ENCODE measurements at places on chromosomes 4 and X.
A peak's percentile ranks its signal among the peaks of the same experiment; 100 is the strongest.

DNA sequence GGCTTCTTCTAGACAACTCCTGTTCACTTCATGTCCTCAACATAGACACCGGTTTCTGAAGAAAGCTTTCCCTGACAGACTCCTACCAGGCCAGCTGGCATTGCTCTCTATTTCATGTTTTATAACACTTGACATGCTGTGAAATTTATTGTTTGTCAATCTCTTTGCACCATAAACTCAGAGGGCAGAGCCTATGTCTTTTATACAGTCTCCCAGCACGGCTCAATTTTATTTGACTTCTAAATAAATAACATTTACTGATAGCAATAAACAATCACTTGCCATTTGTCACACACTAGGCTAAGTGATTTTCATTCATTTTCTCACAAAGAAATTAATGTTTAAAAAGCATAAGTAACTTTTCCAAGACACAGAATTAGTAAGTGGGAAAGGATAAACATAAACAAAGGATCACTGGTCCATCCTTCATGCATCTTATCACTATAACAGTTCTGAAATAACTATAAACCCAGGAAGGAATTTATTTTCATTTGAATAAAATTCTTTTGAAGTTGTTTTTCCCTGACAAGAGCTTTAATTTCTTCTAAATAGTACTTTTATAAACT is 577.6 kb downstream of the TECRL start:
- no peak for DNase-seq

GRCh38 chr4:100736641-100737451 is 219.0 kb upstream of the EMCN start:
- DNase-seq = peak; percentile 55

DNA sequence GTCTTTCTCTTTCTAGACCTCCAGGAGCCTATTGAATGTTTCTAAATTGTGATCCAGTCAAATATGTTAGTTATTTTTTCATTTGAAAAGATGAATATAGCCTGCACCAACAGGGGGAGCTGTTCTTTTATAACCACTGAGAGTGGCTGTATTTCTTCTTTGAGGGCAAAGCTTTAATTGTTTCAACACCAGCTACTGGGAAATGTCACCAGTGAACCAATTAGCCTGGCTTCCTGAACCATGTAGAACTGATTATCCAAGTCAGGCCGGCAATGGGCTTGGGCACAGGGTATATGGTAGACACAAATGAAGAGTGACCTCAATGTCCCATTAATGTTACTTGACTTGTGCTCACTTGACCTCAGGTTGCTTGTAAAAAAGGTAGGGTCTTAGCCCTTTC is 4.8 kb upstream of the DAPP1 start:
- peak; percentile 9 for DNase-seq

GRCh38 chr4:88522702-88523324 is 763 bp downstream of the PYURF start:
- DNase-seq = peak; percentile 47

GRCh38 chr4:94334476-94334875 is 8.2 kb downstream of the HPGDS start:
- DNase-seq = no peak

DNA sequence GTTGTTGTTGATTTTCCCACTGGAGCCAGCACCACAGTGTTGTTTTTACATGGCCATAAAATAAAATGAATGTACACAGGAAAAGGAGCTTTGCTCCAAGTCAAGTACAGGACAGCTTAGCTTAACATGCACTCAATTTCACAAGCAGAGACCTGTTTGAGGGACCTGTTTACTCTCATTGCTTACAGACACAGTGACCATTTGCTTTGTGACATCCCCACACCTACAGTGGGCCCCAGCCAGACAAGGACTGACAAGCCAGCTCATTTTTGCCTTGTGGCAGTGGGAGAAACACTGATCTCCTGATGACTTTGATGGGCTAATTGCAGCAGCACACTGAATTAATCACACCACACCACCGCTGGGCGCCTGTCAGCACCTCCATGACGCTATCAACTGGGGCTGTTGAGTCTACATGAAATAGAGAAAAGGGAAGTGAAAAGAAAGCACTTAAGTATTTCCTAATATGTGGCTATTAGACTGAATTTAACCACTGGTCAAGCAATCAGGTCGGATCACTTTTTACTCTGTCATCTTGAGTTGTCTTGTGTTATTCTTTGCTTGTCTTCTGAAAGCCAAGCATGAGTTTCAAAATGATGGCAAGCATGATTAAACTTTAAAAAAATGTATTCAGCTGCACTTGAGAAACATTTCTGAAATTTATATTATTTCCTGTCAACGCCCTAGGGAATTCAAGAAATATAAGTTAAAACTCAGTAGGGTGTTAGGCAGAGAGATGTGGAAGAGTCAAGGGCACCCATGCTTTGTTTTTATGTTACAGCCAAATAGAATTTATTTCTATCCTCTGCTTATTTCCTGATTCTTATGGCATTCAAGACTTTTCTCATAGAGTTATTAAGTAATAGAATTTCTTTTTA is 557.7 kb downstream of the RAB28 start:
- no peak for DNase-seq

DNA sequence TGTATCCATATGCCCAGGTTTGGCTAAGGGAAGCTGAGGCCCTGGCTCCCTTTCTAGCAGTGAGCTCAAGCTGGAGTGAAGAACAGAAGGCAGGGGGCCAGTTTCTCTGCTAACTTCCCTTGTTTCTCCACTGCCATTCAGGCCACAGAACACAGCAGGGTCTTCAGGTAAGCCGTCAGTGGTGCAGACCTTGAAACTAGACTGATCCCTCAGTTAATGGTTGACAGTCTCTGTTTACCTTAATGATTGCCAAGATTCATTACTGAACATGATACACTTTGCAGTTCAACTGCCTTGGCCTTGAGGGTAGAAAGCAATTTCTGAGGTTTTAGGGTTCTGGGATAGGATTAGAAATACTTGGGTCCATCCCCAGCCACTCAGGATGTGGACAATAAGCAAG is 8.9 kb upstream of the GJB1 start:
- no peak for DNase-seq

DNA sequence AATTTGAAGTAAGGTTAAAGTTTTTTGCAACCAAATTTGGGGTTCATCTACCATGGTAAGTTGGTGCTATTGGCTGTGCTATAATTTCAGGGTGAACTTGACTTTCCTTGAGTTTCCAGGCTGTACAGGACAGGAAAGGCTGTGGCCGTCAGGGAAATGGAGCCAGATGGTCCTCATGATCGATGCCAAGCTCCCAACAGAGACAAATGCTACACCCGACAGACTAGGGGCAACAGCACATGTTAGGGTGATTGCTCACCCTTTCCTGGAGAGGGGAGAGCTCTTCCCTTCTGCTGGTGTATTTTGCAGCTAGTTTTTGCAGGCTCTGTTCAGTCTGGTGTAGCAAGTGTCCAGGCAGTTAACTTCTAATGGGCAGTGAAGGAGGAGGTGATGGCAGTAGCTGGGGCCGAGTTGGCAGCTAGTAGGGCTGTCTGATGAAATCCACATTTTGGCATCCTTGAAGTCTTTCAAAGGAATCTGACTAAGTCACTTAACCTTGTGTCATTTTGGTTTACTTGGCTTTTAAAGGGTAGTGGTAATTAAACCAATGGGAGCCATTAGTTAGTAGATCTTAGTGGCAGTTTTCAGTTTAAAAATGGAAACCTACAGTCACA is 47.8 kb downstream of the GAB1 start:
- DNase-seq = peak; percentile 48

GRCh38 chrX:150364347-150365050 is 1.4 kb downstream of the MAMLD1 start:
- DNase-seq = peak; percentile 14

GRCh38 chr4:159425737-159426305 is 322.9 kb downstream of the RAPGEF2 start:
- DNase-seq = no peak

- peak; percentile 81 for DNase-seq
Observed at GRCh38 chr4:26197018-26197779, 123.6 kb upstream of the RBPJ start.

GRCh38 chr4:101851672-101852071 is 61.1 kb downstream of the BANK1 start:
- no peak for DNase-seq

- no peak for DNase-seq
Observed at GRCh38 chr4:86091201-86091600, 268.7 kb downstream of the MAPK10 start.

DNA sequence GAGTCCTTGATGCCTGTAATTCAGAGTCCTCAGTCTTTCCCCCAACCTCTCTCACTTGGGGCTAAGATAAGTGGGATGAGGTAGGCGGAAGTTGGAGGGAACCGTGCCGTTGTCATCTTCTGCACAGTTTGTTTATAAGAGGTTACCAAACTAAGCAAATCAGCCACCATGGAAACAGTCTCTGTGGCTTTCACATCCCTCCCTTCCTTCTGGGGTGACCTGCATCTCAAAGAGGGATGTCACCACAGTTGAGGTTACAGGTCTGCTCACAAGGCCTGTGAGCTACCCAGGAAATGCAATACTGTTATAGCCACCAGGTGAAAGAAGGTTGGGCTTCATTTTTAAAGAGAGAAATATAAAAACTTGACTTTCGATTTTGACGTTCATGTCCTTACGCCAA is 26.3 kb downstream of the RTL5 start:
- no peak for DNase-seq

DNA sequence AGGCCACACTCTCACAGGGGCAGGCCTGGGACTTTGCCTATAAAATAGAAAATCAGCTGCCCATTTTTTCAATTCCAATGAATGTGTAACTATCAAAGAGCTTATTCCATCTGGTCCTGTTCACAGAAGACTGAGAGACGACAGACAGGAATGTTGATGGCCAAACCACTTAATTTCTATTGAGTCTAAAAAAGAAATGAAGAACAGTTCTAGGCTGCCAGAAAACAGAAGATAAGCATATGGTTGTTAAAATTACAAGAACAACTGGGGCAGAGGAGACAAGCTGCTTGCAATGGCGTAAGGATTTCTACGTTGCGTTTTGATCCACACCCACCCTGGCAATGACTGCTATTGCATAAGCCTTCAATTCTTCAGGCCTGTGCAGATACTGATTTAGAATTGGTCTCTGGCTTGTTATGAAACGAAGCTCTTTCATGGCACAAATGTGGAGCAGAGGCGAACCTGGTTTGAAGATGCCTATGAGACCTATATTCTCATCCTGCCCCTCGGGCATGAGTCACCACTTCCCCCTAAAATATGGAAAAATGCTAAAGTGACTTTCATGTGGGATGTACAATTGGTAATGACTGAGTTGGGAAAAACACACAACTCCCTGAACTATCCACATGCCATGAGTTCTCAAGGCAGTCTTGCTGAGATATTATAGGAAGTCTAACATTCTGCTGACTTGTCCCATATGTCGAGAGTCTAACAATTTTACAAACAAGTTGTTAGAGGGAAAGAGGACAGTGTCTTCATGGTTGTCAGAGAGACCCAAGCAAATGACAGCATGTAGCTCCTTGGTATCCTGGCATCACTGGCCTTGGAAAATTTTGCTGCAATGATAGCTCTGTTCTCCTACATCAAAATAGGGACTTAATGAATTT is 37.9 kb upstream of the SORBS2 start:
- DNase-seq = peak; percentile 50

DNA sequence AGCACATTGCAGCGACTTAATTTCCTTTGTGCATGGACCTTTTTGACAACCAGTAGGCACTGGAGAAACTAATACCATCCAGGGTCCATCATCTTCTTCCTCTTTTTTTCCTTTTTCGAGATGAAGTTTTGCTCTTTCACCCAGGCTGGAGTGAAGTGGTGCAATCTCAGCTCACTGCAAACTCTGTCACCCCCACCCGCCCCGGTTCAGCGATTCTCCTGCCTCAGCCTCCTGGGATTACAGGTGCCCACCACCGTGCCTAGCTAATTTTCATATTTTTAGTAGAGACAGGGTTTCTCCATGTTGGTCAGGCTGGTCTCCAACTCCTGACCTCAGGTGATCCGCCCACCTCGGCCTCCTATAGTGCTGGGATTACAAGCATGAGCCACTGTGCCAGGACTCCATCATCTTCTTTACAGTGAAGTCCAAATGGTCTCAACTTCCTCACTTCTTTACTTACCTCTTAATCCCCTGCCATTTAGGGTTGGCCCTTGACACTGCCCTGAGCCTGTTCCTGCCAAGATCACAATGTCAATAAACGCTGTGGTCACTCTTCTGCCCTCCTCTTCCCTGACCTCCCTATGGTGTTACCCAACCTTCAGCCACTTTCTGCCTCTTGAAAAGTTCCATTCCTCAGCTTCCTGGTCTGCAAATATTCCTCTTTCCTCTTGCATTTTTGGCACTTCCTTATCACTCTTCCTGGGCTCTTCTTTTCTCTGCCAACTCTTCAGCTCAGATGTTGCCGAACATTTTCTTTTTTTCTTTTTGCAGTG is 119.8 kb upstream of the SLC34A2 start:
- DNase-seq = no peak

DNA sequence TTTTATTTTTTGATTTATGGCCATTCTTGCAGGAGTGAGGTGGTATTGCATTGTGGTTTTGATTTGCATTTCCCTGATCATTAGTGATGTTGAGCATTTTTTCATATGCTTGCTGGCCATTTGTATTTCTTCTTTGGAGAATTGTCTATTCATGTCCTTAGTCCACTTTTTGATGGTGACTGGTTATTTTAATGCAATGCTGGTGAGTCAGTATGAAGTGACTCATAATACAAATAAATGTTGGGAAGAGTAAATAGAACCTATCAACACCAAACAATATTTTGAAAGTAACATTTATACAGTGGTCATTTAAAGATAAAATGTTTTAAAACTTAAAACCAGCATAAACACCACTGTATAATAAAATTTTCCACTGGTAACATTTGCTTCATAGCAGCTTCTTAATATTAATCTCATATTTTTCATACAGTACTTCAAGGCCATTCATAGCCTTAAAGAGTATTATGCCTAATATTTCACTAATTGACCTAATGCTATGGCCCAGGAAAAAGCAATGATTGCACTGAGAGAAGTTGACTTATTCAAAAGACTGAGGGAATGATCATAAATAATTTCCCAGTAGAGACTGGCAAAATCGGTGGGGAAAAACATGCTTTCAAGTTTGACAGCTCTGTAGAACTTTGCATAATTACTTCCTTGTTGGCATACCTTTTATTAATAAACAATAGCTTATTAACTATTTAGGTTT is 33.9 kb downstream of the CASK start:
- DNase-seq = no peak

DNA sequence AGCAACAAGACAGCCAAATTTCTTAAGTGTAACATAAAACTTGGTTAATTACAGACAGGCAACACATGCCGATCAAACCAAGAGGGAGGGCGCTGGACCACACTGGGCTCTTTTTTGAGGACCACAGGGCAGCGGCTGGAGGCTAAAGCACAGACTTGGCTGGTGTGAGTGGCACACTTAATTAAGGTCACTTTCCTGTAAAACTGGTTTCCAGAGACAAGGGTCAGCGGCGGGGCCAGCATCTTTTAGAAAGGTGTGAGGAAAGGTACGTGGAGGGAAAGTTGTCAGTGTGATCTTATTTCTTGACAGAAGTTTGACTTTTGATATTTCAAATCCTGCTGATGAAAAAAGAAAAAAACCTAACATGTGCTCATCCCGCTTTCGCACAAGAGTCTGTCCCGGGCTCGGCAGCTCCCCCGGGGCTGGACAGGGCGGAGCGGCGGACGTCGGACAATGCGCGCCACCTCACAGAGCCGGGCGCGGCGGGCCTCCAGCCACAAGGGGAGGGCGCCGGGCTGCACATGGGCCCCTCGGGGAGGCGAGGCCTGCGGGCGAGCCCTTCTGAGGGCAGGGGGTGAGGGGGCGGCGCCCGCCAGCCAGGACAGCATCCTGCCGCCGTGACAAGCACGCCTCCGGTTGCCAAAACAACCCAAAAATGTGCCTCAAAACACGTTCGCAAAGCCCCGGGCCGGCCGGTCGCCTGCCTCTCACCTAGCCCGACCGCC is 660 bp upstream of the HSPA4L start:
- peak; percentile 82 for DNase-seq
